Aorta (tissue), 5 donors: ENCODE measurements at places on chromosomes 5 and 9. TPM values are rescaled to one million over a fixed set of nuclear protein-coding genes. Genes with fewer than 3 reads are reported as not detected.

The PLEKHG4B gene
- total RNA-seq: not detected

The DAB2 gene
- total RNA-seq: 255 TPM

GRCh38 chr5:64765804-64766504 is 2.5 kb downstream of the SREK1IP1 start:
- H3K4me3 ChIP-seq: no peak overlapping the region
- no peak overlapping the region for H3K27ac ChIP-seq
- no peak for DNase-seq

DNA sequence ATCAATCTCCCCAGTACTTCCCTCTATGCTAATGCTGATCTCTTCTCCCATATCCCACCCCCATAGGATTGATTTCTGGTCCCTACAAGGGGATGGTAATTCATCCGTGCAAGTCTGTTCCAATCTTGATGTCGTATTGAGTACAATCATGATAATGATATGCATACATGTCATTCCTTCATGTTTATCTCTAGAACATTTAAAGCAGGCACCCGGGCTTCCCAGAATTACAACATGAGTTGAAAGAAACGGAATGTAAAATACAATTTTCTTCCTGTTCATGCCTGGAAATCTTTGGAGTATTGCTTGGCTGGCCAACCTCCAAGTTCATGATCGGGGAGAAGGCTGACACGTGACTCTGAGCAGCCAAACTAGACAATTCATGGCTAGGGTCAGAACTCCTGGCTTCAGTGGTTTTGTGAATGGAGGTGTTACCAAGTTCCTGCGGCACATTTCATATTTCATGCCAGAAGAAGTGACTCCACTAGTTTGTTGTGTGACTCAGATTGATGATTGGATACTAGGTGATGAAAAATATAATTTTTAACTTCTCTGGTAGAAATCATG is 66.6 kb downstream of the C9orf152 start:
- H3K27me3 ChIP-seq: no peaks in the 10 kb centered on the region
- H3K4me1 ChIP-seq: peaks cover 6% of the 10 kb centered on the region
- no peak overlapping the region for H3K4me3 ChIP-seq
- peaks cover 5% of the 10 kb centered on the region for H3K36me3 ChIP-seq

DNA sequence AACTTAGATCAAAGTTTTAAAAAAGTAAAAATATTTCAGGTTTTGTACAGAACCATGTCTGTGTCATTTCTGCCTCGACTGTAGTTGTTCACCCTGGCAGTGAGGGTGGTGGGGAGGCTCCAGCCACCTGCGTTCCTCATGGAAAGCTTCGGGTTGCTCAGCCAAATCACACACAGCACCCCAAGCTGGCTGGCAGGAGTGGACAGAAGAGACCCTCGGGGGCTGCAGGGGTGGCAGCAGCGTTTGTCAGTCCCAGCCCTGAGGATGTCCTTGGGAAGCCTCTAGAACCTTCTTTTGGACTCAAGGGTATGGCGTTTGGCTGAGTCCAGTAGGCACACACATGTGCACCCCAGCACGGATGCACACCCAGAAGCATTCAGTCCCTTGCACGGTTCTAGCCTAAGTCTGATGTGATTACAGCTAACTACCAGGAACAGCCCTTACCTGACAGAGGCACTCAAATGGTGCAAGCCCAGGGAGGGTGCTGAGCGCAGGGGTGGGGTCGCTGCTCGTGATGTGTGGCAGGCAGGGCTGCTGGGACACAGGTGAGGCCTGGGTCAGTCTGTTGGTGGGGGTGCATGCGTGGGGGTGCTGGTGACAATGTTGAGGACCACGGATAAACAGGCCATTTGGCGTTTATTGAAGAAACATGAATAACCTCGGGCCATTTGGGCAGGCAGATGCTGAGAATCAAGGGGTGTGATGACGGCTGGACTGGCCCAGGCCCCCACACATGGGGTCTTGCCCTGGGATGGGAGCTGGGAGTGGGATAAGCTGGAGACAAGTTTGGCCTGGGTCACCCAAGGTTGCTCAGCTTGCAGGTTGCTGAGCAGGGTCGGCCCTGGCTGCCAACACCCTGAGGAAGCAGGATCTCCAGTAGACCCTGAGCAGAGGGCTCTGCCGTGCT is 103.4 kb downstream of the PHF2 start:
- H3K4me3 ChIP-seq: no peak overlapping the region
- H3K36me3 ChIP-seq: peaks cover 2% of the 10 kb centered on the region
- DNase-seq: peak; percentile 16
- no peak overlapping the region for H3K27ac ChIP-seq

DNA sequence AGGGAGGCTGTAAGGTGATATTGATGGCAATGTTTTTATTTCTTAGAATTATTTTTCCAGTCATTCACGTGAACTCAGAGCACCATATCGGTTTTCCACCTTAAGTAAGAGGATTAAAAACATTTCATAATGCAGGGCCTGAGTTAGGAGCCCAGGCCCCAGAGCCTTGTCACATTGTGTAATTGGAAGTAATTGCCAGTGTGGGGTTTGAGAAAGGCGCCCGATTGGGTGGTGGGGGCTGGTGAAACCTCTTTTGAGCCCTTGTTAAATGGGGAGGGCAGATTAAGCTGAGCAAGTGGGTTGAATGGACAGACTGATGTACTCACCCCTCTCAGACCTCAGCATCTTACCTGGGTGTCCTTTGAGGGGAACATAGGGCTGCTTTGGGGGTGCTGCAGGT is 116.7 kb upstream of the PITX1 start:
- H3K4me3 ChIP-seq: no peak overlapping the region
- H3K4me1 ChIP-seq: no peaks in the 10 kb centered on the region
- H3K27me3 ChIP-seq: no peaks in the 10 kb centered on the region
- H3K36me3 ChIP-seq: no peaks in the 10 kb centered on the region
- DNase-seq: no peak

DNA sequence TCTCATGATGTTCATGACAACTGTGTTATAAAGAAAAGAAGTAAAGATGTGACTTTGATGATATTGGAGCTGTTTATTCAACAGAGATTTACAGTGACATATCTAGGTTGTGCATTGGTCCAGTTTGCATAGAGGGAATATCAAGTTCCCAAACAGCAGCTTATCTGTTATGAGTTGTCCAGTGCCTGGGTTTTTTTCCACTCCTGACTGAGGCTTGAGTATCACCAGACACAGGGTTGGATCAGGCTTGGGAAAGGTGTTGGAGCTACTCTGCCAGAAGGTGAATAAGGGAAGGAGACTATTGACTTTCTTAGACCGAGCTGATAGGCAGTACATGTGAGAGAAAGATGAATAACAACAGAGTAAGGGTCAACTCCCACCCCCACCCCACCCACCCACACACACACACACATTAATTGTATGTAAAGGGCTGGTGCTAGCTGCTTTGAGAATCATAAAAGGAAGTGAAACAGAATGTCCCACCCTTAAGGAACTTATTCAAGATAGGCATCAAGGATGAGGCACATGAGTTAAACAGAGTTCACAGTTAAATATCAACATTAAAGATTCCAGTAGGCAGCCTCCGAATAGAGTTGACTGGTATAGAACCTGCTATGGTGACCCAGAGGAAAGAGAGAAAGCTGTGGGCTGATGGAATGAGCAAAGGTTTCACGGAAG is 33.0 kb upstream of the RASGRF2 start:
- no peaks in the 10 kb centered on the region for H3K36me3 ChIP-seq
- no peak for DNase-seq
- H3K27ac ChIP-seq: no peak overlapping the region
- H3K27me3 ChIP-seq: no peaks in the 10 kb centered on the region
- no peak overlapping the region for H3K4me3 ChIP-seq

- no peak for DNase-seq
- no peaks in the 10 kb centered on the region for H3K36me3 ChIP-seq
- H3K27ac ChIP-seq: no peak overlapping the region
- H3K4me1 ChIP-seq: no peaks in the 10 kb centered on the region
- no peak overlapping the region for H3K4me3 ChIP-seq
- H3K27me3 ChIP-seq: no peaks in the 10 kb centered on the region
Observed at GRCh38 chr9:111041902-111042301, 3.6 kb upstream of the LPAR1 start.

DNA sequence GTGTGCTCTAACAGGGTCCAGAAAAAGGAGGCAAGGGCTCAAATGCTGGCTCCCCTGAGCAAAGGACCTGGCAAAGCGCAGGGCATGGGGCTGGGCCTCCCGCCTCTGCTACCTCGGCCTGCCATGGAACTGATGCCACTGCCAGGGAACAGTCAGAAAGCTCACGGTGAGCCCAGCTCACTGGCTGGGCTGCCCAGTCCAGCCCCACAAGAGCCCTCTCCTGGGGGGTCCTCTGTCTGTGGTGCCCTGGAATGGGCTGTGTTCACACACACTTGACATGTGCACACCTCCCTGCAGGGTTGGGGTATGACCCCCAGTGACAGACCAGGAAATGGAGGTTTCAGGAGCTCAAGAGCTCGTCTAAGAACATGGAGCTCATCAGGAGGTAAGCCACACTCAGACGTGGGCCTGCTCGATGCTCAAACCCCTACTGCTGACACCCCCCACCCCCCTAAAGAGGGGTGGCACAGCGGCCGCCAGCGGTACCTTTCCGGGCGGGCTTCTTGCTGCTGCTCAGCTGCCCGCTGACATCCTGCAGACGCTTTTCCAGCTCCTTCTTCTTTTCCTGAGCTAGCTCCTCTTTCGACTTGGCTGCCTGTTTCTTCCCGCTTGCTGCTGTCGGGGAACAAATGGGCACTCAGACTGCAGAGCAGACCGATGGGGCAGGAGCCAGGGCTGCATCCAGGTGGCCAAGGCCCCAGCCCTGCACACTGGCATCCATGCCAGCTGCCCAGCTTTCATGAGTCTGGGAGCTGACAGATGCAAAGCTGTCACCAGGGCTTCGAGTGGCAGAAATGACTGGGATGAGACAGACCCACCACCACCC is 9.1 kb downstream of the BRD3OS start:
- peak; percentile 59 for DNase-seq
- no peaks in the 10 kb centered on the region for H3K4me1 ChIP-seq
- H3K36me3 ChIP-seq: peaks cover 5% of the 10 kb centered on the region
- no peak overlapping the region for H3K4me3 ChIP-seq

- H3K4me3 ChIP-seq: peak overlapping the region; percentile 4
- H3K27ac ChIP-seq: no peak overlapping the region
- H3K36me3 ChIP-seq: no peaks in the 10 kb centered on the region
Observed at GRCh38 chr5:36669015-36669651, 62.7 kb downstream of the SLC1A3 start.

- H3K36me3 ChIP-seq: peaks cover 5% of the 10 kb centered on the region
- H3K4me1 ChIP-seq: peaks cover 3% of the 10 kb centered on the region
- peak within 1 kb of the TSS; percentile 95 for H3K4me3 ChIP-seq
- DNase-seq: peak; percentile 96
- H3K27me3 ChIP-seq: no peaks in the 10 kb centered on the region
- peak within 1 kb of the TSS; percentile 96 for H3K27ac ChIP-seq
Observed at GRCh38 chr5:160399402-160400353, at the start of gene FAM200C. TSS of gene FAM200C (minus strand) at chr5:160400054. CDS start at chr5:160395490, 4,564 bp downstream.

The CDH9 gene
- not detected for total RNA-seq

DNA sequence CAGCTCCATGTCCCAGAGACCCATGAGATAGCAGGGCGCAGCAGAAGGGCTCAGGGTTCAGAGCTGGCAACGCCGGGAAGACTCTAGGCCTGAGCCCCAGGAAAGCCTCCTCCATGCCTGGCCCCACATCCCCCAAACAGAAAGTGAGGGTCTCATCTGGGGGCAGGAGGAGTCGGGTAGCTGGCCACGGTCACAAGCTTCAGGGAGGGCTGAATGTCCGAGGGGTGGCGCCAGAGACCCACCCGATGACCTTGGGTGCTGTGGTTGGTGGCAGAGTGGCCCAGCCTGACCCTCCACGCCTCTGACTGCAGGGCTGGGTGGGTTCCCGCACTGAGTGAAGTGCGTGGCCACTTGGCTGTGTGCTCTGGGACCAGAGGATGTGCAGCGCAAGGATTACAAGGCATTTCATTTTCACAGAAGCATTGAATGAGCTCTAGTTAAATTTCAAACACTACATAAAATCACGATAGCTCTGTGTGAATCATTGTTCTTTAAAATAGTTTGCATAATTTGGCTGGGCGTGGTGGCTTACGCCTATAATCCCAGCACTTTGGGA is 3.0 kb downstream of the C8G start:
- H3K27me3 ChIP-seq: no peaks in the 10 kb centered on the region
- H3K36me3 ChIP-seq: no peaks in the 10 kb centered on the region
- no peaks in the 10 kb centered on the region for H3K4me1 ChIP-seq
- no peak overlapping the region for H3K27ac ChIP-seq
- DNase-seq: peak; percentile 72
- H3K4me3 ChIP-seq: no peak overlapping the region

DNA sequence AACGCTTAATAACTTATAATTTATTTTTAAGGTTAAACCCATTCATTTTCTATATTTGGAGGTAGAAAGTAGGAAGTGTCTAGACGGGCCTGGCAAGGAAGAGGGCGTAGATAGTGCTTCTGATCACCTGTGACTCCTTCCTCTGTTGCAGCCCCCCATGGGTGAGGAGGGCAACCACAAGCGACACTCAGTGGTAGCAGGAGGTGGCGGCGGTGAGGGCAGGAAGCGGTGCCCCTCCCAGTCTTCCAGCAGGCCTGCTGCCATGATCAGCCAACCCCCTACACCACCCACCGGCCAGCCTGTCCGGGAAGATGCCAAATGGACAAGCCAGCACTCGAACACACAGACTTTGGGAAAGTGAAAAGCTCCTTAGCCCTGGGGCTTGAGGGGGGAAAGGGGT is 36.7 kb downstream of the FAXDC2 start:
- peaks cover 13% of the 10 kb centered on the region for H3K36me3 ChIP-seq

- peaks cover 13% of the 10 kb centered on the region for H3K4me1 ChIP-seq
- no peaks in the 10 kb centered on the region for H3K27me3 ChIP-seq
- no peak for DNase-seq
- H3K4me3 ChIP-seq: no peak overlapping the region
- no peaks in the 10 kb centered on the region for H3K36me3 ChIP-seq
Observed at GRCh38 chr5:82332886-82333615, 54.9 kb upstream of the RPS23 start.

The REEP2 gene
- 19.2 TPM for total RNA-seq

The SLC22A4 gene
- total RNA-seq: 4.6 TPM

GRCh38 chr5:178769617-178770260 is 39.3 kb upstream of the ZNF354A start:
- H3K36me3 ChIP-seq: no peaks in the 10 kb centered on the region
- H3K4me1 ChIP-seq: no peaks in the 10 kb centered on the region
- no peak overlapping the region for H3K4me3 ChIP-seq
- H3K27ac ChIP-seq: no peak overlapping the region

GRCh38 chr5:31783086-31783645 is 144.2 kb downstream of the PDZD2 start:
- H3K4me3 ChIP-seq: no peak overlapping the region
- no peaks in the 10 kb centered on the region for H3K27me3 ChIP-seq
- H3K4me1 ChIP-seq: no peaks in the 10 kb centered on the region
- no peak for DNase-seq

DNA sequence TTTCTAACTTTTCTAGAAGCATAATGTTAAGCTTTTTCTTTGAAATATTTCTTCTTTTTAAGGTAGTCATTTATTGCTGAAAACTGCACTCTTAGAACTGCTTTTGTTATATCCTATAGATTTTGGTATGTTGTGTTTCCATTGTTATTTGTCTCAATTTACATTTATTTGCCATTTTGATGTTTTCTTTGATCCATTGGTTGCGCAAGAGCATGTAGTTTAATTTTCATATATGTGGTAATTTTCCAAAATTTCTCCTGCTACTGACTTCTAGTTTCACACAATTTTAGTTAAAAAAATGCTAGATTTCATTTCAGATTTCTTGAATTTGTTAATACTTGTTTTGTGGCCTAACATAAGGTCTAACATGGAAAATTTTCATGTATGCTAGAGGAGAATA is 1029.3 kb upstream of the TYRP1 start:
- H3K27ac ChIP-seq: no peak overlapping the region
- no peaks in the 10 kb centered on the region for H3K27me3 ChIP-seq
- no peak overlapping the region for H3K4me3 ChIP-seq
- no peak for DNase-seq

GRCh38 chr9:97858826-97859225 is 5.8 kb downstream of the FOXE1 start:
- no peaks in the 10 kb centered on the region for H3K27me3 ChIP-seq
- H3K4me1 ChIP-seq: no peaks in the 10 kb centered on the region
- H3K36me3 ChIP-seq: no peaks in the 10 kb centered on the region
- H3K4me3 ChIP-seq: no peak overlapping the region
- no peak for DNase-seq
- no peak overlapping the region for H3K27ac ChIP-seq
